ENCODE measurements at places on chromosomes 6 and 20. TPM values are rescaled to one million over a fixed set of nuclear protein-coding genes. Genes with fewer than 3 reads are reported as not detected.
A peak's percentile ranks its signal among the peaks of the same experiment; 100 is the strongest.

- DNase-seq: no peak
These were observed 17.5 kb downstream of the KIF16B start for GRCh38 chr20:16555754-16556153.

- DNase-seq: peak; percentile 4
These were observed 635.2 kb upstream of the IMPG1 start for GRCh38 chr6:76707630-76708029.

The OR2J2 gene
- not detected for total RNA-seq

- no peak for DNase-seq
These were observed 78.4 kb upstream of the MLN start for GRCh38 chr6:33882154-33882553.

The BICRAL gene
- 3.9 TPM for total RNA-seq

- peak; percentile 62 for DNase-seq
These were observed 2.9 kb downstream of the RXRB start for GRCh38 chr6:33197431-33198048.

- no peak for DNase-seq
These were observed 99.9 kb downstream of the BANF2 start for GRCh38 chr20:17799575-17800227.

DNA sequence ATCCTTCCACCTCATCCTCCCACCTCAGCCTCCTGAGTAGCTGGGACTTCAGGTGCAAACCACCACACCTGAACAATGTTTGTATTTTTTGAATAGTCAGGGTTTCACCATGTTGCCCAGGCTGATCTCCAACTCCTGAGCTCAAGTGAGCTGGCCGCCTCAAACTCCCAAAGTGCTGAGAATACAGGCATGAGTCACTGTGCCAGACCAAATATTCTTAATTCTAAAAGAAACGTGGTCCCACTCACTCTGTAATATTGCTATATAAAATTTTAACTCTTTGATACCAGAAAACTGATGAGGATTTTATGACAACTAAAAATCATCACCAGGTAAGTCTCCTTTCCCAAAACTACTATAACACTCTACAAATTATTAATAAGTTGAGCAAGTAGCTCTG, 716.8 kb upstream of the GJE1 start:
- DNase-seq: no peak

The RBPJL gene
- not detected for total RNA-seq

- no peak for DNase-seq
These were observed 39.5 kb downstream of the SPDEF start for GRCh38 chr6:34516391-34517324.
